Motor neuron (in vitro differentiated cells): ENCODE measurements at places on chromosomes 7 and 10. TPM values are rescaled to one million over a fixed set of nuclear protein-coding genes. Genes with fewer than 3 reads are reported as not detected.

GRCh38 chr7:150904011-150904909 lies 51.9 kb downstream of the AOC1 start:
- ATAC-seq: no peak

DNA sequence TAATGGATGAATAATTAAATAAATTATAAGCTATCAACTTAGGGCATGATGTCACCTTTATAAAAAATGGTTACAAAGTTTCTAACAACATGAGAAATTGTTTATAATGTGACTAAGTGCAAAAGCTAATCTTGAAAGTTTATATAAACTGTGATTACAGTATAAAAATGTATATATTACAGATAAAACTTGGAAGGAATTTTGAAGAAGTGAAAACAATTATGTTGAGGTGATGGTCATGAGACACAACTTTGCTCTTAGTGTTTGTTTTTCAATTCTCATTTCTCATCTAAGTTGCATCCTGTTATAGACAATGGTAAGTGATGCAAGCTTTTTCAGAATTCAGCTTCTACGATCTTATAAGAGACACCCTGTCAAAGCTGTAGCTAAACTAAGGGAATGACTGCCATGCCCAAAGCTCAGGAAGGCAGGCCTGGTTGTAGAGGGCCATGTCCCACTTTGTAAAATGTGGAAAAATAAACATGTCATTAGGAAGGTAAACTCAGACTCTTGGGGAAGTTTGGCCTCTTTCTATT lies 23.9 kb downstream of the MACC1 start:
- no peak for ATAC-seq

DNA sequence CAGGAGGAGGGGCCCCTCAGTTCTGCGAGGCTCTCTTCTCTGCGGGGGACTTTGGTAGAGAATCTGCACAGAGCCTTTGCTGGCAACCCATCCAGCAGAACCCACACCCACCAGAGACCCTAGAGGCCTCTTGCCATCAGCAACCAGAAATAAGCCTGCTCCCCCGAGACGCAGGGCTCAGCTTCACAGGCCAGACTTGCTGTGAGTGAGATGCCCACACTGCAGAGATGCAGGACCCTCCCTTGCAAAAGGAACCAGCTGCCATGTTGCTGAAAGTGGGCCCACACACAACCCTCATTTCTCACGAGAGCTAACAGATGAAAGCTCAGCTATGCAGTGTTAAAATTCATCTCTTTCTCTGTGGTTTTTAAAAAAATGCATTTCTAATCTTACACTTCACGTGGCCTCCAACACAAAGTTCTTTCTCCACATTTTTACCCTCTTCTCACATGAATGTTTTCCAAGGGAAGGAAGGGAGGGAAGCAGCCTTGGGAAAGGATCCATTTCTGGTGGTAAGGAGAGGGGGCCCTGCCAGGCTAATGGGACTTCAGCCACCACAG lies 171.6 kb downstream of the CCDC3 start:
- ATAC-seq: no peak

DNA sequence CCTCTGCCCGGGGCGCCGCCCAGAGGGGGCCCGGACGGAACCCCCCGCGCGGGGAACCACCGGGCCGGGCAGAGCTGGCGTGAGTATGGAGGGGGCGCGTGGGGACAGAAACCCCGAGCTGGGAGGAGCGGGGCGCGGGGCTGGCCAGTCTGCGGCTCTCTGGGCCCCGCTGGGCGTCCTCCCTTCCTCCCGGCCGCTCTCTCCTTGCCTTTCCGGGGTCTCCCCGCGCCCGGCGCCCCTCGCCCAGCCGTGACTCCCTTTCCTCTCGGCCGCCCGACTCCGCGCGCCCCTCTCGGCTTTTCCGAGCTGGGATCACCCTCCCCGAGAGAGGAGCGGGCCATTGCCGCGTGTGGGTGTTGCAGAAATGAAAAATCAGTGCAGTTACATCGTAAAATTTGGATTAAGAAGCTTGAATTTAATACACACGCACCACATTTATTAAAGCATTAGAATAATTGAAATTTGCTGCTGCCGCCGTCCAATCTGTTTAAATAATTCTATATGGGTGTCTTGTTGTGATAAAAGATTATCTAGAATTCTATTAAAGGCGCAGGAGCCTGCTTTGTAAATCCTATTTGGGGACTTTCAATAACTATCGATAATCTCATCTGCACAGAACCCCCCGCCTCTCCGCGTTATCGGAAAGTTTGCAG lies 9.1 kb downstream of the UNCX start:
- no peak for ATAC-seq

DNA sequence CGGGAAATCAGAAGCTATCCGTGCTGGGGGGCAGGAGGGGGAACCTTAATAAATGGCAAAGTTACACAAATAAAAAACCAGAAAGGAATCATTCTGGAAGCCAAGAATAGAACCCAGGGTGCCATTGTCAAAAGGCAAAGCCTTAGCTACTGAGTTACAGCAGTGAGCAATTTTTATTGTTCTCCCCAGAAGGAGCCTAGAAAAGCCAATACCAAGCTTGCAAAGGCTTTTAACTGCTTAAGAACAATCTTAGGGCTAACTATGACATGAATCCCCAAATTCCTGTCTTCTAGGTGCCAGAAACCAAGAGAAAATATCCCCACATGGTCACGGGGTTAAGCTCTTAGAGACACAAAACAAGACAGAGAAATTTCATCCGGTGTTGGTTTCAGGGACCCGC lies 482.7 kb downstream of the CCSER2 start:
- ATAC-seq: no peak

DNA sequence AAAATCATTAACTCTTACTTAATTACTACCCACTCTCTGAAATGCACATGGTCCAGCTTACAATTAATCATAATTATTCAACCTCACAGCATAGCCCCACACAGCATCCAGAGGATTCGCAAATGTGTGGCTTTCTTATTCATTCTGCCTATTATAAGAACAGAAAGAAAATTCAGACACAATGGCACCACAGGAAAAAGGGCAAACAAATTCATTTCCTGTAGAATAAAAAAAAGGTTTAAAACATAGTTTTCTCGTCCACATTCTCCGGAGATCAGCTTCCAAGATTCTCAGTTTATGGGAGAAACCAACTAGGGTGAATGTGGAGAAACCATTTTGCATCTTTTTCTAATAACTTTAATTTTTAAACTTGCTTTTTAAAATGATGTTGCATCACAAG lies 201.6 kb downstream of the PARD3 start:
- no peak for ATAC-seq

GRCh38 chr7:49812534-49812933 lies 39.1 kb downstream of the VWC2 start:
- ATAC-seq: peak; percentile 76

GRCh38 chr7:4999369-4999950 lies 40.5 kb upstream of the MMD2 start:
- no peak for ATAC-seq

DNA sequence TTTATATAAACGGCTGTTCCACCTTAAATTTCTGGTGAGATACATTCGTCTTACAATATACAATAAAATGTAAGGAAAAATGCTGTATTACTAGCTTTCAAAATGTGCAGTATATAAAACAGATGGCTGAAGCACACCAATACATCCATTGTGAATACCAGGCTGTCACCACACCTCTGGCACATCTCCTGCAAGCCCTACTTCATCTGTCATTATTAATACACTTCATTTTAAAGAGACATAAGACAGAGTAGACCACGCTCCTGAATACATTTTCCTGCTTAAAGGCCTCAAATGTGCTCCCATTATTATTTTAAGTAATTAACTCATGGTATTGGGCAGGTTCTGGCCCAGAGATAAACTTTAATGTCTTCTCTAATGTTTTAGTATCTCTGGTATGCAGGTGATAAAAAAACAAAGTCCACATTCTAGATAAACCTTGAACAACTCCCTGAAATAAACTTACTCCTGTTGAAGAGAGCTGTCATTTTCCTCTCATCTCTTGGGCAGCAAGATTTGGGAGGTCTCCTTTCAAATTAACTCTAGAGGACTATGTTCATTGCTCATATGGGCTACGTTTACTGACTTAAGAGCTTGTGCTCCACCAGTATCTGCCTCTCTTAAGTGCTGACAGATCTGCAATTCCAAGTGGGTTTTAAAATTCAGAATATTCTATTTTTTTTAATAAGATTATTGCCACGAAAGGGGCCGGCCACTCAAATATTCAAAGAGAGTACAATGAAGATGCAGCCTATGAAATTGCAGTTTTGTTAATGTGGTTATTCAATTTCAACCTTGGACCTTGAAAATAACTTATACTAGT lies 396.5 kb upstream of the SEMA3D start:
- no peak for ATAC-seq

GRCh38 chr10:51377932-51378599 lies 303.8 kb downstream of the PRKG1 start:
- ATAC-seq: peak; percentile 54

DNA sequence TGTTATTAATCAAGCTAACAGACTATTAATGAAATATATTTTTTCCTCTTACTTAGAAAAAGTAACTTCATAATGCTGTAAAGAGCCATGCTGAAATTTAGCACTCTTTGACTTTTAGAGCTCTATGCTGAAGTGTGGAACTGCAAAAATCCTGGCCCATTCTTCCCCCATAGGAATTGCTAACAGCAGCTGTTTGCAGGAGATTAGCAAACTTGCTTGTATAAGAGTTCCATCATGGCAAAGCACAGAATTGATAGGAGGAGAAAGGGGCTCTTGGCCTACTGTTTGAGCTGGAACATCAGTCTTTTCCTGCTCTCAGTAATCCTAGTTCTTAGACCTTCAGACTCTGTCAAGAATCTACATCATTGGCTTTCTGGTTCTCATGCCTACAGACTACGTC lies 18.3 kb upstream of the GNAT3 start:
- ATAC-seq: no peak

GRCh38 chr10:60757420-60757895 lies 20.8 kb upstream of the CDK1 start:
- peak; percentile 33 for ATAC-seq

DNA sequence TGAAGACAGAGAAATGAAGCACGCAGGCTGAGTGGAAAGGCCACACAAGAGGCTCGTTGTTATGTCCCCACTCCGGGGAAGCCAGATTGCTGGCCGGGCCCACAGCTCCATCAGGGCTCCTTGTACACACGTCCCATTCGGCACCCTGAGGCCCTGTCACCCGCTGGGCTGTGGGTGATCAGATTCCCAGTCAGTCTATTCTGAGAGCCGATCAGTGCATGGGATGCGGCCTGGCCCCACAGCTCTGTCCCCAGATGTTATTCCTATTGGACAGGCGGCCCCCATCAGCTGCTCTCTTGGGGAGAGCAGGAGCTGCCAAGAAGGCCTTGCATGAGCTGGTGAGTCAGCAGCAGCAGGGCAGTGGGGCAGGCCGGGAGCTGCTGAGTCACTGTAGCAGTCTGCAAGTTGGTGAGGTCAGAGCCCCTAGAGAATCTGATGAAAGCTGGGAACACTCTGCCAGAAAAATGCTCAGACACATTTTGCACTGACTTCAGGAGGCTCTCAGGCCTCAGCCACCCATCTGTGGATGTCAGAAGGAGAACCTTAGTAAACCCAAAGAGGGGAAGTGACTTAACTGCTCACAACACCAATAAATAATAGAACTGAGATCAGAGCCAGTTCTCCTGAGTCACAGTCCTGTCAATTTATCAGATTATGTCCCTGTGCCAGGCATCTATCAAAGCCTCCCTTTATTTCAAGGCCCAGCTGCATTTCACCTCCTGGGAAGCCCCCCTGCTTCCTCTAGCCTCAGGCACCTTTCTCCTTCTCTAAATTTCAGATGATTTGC lies 9.4 kb upstream of the PSAP start:
- peak; percentile 95 for ATAC-seq

- ATAC-seq: no peak
These were observed 376.0 kb downstream of the TFEC start for GRCh38 chr7:115654384-115655214.

DNA sequence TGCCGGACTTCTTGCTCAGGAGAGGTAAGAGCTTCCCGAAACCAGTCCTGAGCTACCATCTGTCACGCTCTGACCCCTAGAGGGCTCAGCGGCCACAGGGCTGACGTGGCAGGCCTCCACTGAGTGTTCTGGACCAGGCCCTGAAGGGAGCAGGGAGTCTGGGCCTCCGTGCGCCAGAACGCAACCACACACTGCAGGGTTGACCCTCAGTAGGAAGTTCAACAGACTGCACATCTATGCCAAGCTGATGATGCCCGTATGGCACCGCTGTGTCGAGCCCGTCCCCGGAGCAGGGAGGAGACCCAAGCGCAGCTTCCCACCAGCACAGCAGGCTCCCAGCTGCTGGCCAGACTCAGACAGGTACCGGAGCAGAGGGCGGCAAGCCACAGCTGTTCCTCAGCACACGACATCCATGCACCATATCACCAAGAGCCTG lies 39.2 kb downstream of the CAMK2B start:
- ATAC-seq: no peak

- peak; percentile 35 for ATAC-seq
These were observed 403.6 kb downstream of the NRG3 start for GRCh38 chr10:82278401-82279182.

DNA sequence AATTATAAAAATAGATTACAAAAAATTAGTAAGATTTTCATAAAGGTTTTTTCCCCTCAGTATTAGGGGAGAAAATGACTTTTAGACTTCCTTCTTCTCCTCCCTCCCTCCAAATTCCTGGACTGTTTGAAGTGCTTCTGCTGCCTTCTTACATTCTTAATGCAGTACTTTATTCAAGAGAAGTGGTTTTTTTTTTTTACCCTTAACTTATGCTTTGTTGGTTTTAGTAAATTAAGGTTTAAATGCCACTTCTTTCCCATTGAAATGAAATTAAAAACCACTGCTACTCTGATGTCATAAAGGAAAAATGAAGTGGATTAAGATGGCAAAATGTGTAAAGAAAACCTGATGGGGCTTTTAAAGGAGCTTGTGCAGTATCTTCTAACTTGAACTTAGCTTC lies 140.7 kb downstream of the VTI1A start:
- no peak for ATAC-seq

DNA sequence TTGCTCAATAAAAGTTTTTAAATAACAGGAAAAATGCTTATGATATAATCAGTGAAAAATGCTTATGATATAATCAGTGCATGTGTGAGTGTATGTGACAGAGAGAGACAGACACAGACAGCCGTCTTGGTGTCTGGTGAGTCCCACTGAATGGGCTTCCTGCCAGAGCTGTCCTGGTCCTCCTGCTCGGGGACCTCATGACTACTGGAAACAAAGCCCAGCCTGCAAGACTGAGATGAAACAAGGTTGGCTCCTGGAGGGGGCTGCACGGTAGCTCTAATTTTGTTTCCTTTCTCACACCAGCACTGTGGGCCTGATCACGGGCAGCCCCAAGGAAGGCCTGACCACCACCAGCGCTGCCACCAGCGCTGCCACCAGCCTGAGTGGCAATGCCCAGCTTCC lies 57.3 kb downstream of the NRP1 start:
- ATAC-seq: peak; percentile 57

Gene FEZF1
- total RNA-seq: 0.45 TPM in 1 of 2 replicates, not detected in the other

Gene BUB3
- 65.2 and 80.3 TPM in 2 replicates for total RNA-seq

Gene PON3
- 0.75 and 1.6 TPM in 2 replicates for total RNA-seq

Gene RET
- 1.9 and 2.4 TPM in 2 replicates for total RNA-seq

Gene MYO3A
- 0.07 TPM in 2 replicates for total RNA-seq
